ENCODE measurements at places on chromosomes 12 and 14. TPM values are rescaled to one million over a fixed set of nuclear protein-coding genes. Genes with fewer than 3 reads are reported as not detected.

DNA sequence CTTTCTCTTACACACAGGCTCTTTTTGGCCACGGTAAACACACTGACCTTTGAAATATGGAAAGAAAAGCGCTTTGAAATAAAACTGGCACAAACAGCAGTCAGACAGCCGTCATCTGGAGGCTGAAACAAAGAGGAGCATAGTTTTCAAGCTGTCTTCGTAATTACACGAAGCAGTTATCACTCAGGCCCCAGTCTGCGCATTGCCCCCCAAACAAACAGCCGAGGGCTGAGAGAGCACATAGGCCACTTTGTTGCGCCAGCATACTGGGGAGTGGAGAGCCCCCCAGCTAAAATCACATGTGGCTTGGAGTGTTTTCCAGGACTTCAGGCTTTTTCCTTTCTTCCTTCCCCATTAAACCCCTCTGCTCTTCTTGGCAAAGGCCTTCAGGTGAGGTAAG, 142.9 kb upstream of the BTG1 start:
- no peak for DNase-seq

DNA sequence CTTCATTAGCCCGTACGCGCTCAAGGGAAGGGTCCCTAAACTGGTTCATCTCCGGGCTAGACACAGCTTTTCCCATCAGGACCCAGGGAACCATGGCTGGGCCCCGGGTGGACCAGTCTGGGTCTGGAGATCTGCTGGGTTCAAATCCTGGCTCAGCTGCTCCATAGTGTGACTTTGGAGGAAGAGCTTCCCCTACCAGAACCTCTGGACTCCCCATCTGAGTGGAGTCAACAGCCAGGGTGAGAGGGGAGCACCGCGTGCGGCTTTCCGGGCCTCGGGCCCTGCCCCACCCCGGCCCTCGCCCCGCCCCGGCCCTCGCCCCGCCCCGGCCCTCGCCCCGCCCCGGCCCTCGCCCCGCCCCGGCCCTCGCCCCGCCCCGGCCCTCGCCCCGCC, 41.2 kb downstream of the BEGAIN start:
- peak; percentile 15 for DNase-seq

- DNase-seq = no peak
These were observed 9.0 kb upstream of the TAS2R31 start for GRCh38 chr12:11040162-11040561.

DNA sequence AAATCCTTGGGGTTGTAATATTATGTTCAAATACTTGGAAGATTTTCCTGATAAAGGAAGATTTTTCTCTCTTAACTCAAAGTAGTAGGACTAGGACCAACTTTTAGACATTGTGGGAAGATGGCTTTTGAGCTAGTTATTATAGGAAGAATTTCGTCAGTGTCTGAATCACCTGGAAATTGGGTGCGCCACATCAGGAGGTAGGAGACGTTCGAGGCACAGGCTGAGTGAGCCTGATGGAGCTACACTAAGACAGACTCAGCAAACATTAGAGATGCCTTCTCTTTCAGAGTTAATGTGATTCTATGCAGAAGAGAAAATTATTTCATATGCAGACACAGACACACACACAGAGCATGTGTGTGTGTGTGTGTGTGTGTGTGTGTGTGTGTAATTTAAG, 84.7 kb downstream of the DERA start:
- DNase-seq = no peak

DNA sequence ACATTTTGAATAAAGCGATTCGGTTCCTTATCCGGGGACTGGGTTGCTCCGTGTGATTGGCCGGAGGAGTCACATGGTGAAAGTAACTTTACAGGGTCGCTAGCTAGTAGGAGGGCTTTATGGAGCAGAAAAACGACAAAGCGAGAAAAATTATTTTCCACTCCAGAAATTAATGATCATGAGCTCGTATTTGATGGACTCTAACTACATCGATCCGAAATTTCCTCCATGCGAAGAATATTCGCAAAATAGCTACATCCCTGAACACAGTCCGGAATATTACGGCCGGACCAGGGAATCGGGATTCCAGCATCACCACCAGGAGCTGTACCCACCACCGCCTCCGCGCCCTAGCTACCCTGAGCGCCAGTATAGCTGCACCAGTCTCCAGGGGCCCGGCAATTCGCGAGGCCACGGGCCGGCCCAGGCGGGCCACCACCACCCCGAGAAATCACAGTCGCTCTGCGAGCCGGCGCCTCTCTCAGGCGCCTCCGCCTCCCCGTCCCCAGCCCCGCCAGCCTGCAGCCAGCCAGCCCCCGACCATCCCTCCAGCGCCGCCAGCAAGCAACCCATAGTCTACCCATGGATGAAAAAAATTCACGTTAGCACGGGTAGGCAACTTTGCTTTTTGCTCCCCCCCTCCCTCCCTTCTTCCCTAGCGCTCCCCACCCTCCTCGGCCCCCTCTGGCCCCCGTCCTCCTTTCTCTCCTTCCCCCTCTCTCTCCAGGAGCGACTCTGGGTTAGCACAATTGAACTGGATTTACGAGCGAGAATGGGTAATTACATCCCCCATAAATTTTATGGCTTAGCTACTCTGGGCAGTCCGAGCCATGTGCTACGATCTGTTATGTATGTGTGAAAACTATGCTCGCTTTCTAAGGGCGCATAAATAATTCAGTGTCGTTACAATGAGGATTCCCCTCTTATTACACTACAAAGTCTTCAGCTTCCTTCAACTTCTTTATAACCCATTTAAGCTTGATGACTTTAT, at the start of gene HOXC4:
TSS of gene HOXC4 (plus strand) at position 85 of the 991 bp plus-strand sequence. CDS start at position 173, 88 bp downstream.
- no peak for DNase-seq

- no peak for DNase-seq
These were observed 583.6 kb downstream of the GALC start for GRCh38 chr14:87409393-87409792.

The TMEM63C gene
- total RNA-seq = 4.0 TPM

DNA sequence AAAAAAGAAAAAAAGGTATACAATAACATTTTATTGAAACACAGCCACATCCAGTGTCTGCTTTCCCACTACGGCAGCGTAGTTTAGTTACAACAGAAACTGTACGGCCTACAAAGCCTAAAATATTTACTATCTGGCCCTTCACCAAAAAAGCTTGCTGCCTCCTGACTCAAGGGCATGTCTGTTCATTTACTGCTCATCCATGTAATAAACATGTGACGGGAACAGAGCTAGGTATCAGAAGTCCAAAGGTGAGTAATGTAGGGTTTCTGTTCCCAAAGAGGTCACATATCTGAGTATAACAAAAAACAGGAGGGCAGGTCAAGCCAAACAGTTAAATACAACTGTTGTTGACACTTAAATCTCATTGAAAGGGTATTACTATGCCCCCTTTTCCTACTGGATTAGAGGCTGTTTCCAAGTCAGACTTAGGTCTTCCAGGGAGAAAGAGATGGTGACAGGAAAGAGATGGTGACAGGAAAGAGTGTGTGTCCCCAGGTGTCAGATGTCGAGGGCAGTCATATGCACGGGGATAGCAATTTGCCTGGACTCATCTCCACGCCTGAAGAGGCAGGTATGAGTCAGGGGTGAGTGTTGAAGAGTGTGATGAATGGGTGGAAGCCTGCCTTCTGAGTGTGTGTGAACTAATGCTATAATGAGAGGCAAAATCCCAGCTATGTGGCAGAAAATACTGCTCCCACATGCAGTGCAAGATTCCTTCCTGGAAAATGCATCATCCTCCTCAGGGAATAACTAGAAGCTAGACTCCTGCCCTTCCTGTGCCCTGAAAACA, 77.7 kb downstream of the MAP3K9 start:
- peak; percentile 20 for DNase-seq

Data from PC-3 (cell line).